ENCODE measurements at places on chromosomes 7 and 10.

DNA sequence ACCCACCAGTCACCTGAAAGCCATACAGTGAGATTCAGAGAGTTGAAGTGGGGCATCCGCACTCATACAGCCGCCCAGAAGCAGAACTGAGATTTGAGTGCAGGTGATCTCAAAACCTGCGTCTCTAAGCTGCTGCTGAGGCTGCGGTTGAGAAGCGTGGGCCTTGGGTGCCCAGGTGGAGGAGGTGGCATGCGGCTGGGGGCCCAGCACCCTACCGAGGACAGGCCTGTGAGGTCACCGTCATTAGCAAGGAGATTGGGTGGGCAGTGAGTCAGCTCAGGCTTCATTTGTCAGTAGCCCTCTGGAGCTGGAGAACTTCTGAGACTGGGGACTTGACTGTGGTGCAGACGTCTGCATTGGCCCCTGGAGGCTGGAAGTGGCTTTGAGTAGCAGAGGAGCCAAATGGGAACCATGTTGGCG lies 29.8 kb downstream of the ZMIZ1 start:
- no peak for DNase-seq

- no peak for DNase-seq
These were observed 212.4 kb upstream of the NPSR1 start for GRCh38 chr7:34445653-34446052.

DNA sequence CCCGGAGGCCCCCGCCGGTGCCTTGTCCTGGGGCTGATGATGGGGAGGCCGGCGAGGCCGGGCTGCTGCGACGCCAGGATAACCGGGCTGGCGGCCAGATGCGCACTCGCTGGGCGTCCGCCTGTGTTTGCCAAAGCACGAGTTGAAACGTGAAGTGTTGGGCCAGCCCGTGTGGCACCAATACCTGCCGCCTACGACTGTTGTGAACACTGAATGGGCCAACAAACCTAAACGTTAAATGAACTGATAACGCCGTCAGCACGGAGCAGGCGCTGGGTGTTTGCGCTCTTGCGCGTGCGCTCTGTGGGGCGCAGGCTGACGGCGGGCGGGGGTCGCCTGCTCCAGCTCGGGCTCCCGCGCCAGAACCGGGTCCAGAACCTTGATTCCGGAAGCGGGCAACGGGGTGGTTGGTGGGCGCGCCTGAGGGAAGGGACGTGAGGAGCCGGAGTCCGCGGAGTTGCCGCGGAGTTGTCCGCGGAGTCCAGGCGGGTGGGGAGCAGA lies 658 bp downstream of the CYP2E1 start:
- DNase-seq = no peak

DNA sequence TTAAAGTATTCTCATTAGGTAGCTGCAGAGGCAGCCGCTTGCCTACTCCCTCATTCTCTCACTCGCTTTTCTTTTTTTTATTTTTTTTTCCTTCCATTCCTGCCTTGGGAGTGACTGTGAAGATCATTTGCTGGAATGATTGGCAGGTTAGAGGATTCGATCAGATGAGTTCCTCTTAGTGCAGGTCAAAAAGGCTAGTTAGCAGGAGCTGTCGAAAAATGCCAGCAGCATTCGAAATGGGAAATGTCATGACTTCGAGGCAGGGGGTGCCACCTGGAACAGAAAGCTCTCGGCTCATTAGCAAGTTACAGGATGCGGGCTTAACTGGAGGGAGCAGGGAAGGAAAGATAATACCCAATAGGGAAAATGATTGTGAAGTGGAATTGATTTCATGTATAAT lies 137.5 kb upstream of the FZD1 start:
- no peak for DNase-seq

DNA sequence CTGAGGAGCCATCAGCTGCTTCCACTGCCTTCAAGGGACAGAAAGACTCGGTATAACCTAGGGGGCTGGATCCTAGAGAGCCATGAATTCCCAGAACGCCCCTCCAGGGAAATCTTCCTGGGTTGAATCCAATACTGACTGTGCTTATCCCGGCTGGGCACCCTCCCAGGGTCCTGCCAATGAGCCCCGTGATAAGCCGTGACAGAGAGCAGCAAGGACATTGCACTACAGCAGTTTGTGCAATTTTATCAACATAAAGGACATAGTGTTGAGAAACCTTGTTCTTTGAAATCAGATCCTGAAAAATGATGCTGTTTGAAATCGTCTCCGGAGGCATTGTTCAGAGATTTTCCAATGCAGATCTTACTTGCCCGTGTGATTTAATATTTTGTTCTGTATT lies 18.8 kb downstream of the AKR1B1 start:
- no peak for DNase-seq

GRCh38 chr7:21345361-21345760 lies 82.5 kb upstream of the SP4 start:
- no peak for DNase-seq

DNA sequence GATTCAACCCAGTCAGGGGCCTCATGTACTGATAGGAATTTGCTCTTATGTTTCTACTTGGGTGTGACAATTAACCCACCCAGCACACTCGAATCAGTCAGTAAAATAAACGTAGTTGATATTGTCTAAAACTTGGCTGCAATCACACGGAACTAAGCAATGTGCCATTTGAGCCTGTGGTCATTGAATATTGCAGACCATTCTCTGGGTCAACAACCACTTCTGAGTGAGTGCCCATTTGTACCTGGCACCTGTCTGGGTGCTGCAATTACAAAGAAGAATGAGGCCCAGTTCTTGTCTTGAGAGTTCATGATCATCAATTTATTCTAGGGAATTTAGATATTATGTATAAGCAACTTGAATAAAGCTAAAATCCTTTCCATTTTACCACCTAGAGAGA lies 29.8 kb downstream of the NPY start:
- no peak for DNase-seq

DNA sequence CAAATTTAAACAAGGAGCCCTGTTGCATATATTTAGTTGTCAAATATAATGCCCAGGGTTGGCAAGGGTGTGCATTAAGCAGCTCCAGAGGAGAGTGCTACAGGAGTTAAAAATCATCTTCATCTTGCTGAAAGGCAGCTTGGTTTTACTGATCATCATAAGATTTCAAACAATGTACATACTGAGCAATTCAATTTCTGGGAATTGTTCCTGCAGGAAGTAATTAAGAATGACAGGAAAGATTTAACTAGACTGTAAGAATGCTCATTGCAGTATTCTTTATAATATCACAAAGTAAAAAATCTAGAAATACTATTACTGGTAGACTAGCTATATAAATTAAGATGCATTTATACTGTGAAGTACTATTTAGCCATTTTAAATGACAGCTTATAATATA lies 153.6 kb downstream of the DYNC1I1 start:
- DNase-seq = no peak

- no peak for DNase-seq
These were observed 160.8 kb upstream of the WNT16 start for GRCh38 chr7:121167971-121168370.

- no peak for DNase-seq
These were observed 44.4 kb downstream of the AOC1 start for GRCh38 chr7:150896562-150897209.

- DNase-seq = no peak
These were observed 8.1 kb upstream of the OLAH start for GRCh38 chr10:15035385-15036301.

GRCh38 chr7:106177300-106177690 lies 65.2 kb upstream of the SYPL1 start:
- DNase-seq = no peak

- DNase-seq = no peak
These were observed 76.2 kb upstream of the KIF5B start for GRCh38 chr10:32132357-32132946.

DNA sequence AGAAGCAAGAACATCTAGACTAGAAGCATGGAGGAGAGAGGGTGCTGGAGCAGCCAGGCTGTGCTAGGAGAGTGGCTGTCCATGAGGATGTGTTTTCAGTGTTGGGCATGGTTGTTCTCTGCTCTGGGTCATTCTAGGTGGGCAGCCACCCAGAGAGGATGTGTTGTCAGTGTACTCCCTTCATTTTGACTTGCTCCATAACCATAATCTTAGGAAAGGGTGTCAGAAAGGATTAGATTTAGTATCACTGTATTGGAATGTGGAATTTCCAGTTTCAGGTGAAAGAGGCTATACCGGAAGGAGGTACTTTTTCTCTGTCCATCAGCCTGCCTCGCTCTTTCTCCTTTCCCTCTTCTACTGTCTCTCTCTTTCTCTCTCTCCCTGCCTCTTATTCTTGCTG lies 474.5 kb upstream of the PODXL start:
- no peak for DNase-seq

GRCh38 chr7:107530751-107531150 lies 33.0 kb downstream of the COG5 start:
- no peak for DNase-seq

- no peak for DNase-seq
These were observed 26.5 kb upstream of the GSAP start for GRCh38 chr7:77442636-77443035.

- no peak for DNase-seq
These were observed 27.9 kb upstream of the CDK14 start for GRCh38 chr7:90568213-90568612.

- DNase-seq = no peak
These were observed 190.7 kb downstream of the CDCA7L start for GRCh38 chr7:21754963-21755362.

GRCh38 chr7:110454713-110455112 lies 636.2 kb upstream of the LRRN3 start:
- no peak for DNase-seq

- no peak for DNase-seq
These were observed 1.5 kb downstream of the CRPPA start for GRCh38 chr7:16419859-16420258.

DNA sequence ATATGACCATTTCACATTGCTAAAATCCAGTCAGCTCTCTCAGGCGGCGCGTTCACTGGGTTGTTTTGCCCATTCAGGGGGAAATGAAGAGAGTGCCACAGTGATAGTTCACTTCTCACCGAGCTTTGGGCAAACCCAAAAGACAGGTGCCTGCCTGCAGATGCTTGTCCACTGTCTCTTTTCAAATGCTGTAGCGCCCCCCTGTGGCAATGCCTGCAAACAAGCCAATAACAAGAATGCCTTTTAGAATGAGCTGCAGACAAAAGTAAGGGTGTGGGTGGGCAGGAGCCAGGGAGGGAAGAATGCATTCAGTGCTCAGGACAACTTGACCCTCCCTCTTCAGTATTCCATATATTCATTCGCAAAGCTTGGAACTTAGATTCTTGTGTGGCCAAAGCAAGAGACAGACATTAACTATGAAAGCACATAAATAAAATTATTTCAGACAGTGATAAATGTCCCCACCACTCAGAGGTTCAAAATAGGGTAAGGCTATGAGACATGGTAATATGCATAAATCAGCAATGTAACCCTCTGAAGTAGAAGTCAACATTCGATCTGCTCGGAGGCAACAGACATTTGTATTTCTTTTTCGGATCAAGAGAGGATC lies 86.9 kb downstream of the JAZF1 start:
- no peak for DNase-seq

- DNase-seq = no peak
These were observed 5.7 kb downstream of the KIAA1549 start for GRCh38 chr7:138975343-138976104.

GRCh38 chr10:62860946-62861345 lies 44.8 kb upstream of the EGR2 start:
- no peak for DNase-seq

- DNase-seq = no peak
These were observed 97.3 kb downstream of the CLEC2L start for GRCh38 chr7:139620676-139621344.

GRCh38 chr7:155815332-155816191 lies 3.3 kb upstream of the SHH start:
- peak; percentile 25 for DNase-seq

GRCh38 chr7:144674550-144674949 lies 161.3 kb downstream of the TPK1 start:
- no peak for DNase-seq

DNA sequence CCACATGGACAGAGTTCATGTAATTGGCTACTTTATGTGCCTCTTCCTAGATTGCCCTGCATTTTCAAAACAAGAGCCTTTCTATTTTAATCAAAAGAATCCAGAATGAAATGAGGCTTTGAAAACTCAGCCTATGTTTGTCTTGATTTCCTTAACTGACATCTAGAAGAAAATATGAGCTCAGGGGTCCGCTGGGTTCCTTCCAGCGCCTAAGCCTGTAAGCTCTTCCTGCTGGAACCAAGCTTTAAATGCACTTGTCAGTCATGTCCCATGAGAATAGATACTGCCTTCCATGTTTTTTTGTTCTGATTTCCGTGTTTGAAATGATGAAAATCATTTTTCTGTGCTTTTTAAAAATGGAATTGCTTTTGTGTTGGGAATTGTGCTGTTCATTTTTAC lies 74.2 kb downstream of the EGFR start:
- DNase-seq = no peak

DNA sequence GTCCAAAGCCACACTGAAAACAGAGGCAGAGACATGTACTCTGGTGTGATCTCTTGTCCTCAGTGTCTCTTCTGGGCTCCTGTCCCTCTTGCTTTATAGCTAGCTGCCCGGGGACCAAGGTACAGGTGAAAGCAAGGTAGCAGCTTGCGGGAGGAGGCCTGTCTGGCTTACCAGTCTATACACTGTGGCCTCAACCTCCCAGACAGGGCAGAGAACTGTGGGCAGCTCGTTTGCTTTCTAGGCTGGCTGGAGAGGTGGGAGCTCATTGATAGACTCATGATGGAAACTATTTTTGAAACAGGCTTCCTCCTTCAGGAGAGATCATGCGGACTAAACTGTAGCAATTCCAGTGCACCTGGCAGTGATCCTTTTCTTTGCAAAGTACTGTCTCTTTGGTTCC lies 4.6 kb downstream of the CYREN start:
- no peak for DNase-seq

GRCh38 chr10:124990671-124991625 lies 49.0 kb downstream of the ZRANB1 start:
- no peak for DNase-seq

- DNase-seq = no peak
These were observed 572.8 kb downstream of the REEP3 start for GRCh38 chr10:64093946-64094535.

GRCh38 chr10:49008091-49008490 lies 68.5 kb upstream of the LRRC18 start:
- DNase-seq = no peak

DNA sequence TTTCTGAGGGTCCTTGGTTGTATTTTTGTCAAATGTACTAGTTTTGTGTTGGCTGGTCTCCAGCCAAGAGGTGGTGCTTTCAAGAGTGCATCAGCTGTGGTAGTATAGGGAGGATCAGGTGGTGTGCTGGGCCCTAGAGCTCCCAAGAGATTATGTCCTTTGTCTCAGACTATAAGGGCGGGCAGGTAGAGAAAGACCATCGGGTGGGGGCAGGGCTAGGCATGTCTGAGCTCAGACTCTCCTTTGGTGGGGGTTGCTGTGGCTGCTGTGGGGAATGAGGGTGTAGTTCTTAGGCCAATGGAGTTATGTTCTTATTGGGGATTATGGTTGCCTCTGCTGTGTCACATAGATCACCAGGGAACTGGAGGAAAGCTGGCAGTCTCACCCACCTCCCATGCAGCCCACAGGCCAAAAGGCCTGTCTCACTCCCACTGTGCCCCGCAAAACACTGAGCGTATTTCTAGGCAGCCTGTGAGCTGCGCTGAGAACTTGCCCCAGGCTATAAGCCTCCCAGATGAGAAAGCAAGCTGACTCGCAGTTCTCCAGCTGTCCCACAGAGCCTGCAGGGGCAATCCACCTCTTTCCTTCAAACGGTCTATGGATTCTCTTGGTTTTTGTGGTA lies 1066.7 kb downstream of the GRM8 start:
- DNase-seq = no peak
